ENCODE measurements at places on chromosomes 2 and 18.

GRCh38 chr2:54042897-54043620 is 72.3 kb upstream of the PSME4 start:
- no peak for DNase-seq

- no peak for DNase-seq
These were observed 32.9 kb downstream of the NCK2 start for GRCh38 chr2:105777506-105778055.

- no peak for DNase-seq
These were observed 405.2 kb downstream of the ZEB2 start for GRCh38 chr2:144114760-144115159.

DNA sequence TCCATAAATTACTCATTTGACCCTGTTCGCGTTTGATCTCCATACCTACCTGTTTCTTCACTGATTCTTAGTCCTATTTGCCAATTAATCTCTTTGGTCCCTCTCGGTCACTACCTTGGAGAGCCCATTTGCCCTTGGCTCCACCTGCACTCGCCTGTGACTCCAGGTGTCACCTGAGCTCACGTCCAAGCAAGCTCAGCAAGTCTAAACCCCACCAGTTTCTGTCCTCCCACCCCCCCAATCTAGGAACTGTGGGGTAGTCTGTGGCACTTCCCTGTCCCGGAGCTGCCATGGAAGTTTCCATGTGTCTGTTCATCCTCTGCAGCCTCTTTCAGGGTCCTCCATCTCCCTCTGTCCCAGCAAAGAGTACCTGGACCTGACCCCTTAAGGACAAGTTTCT is 68.1 kb upstream of the BCL2L11 start:
- DNase-seq: no peak

DNA sequence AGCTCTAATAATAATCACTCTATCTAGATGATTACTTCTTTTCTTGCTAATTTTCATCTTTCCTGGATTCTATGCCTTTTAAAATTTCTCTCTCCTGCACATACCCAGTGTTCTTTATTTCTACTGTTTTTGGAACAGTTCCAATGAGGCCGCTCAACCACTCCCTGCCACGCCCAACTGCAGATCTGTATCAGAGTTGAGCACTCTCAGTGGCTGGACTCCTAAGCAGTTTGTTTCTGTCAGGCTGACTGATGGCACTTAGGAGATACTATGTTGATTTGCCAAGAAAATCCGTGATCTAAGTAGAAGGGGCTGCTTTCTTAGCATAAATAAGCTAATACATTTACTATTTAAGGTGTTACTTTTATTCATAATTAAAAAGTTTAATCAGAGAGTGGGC is 192.8 kb downstream of the ARHGAP15 start:
- DNase-seq: no peak

DNA sequence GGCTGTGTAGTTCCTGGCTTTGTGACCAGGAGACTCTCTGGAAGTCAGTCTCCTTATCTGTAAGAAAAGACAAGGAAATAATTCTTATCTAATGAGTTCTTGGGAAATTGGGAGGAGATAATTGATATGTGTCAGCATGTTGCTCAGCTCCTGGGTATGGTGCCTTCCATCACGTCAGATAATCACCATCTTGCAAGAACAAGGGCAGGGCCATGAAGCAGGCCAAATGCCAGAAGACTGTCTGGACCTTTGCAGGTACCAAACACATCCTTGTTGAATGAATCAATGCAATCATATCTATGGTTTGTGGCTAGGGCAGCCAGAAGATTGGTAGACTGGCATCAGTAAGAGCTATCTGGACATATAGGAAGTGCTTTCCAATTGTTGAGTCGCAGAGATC is 473.5 kb downstream of the TNS1 start:
- DNase-seq: no peak

DNA sequence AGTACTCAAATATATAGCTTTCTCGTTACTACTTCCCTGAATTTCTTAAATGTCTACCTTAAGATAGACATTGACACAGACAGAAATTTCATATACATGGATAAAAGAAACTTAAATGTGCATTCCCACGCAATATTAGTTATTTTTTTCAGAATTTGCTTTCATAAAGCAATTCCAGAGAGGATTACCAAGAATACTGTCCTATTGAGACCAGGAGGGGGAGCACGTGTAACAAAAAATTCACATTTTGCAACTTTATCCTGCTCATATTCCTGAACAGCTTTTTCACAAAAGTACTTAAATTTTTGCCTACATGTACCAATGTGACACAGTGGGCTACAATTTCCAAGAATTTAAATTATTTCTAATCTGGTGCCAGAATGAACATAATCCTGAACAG is 30.7 kb upstream of the ERCC3 start:
- DNase-seq: no peak

GRCh38 chr2:172086241-172087206 is 1.2 kb downstream of the DLX1 start:
- DNase-seq: peak; percentile 5

DNA sequence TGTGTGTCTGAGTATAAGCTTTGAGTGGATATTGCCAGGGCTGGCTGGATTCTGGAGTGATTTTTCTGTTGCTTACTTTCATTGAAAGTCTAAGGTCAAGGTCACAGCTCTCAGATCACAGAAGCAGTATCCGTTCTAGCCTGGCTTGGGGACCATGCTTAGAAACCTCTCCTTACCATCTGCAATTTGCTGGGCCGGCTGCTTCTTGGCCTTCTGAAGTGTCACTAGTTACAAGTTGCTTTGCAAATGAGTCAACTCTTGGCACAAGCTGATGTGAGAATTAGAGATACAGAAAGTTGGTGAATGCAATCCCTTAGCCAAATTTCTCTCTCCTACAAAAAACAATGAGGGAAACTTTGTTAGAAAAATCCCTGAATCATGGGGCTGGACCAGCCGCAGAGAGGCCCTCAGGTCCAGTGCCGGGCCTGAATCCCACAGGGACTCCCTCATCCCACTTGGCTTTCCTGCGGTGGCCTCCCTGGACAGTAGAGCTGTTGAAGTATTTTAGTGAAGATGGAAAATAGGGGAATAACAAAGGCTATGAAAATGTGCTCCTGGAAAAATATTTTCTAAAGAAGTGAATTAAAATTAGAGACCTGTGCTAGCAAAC is 92.7 kb upstream of the CNGA3 start:
- no peak for DNase-seq

- DNase-seq: no peak
These were observed 380.6 kb downstream of the TGIF1 start for GRCh38 chr18:3830604-3831003.
